ENCODE measurements at places on chromosomes 11 and 22.
A peak's percentile ranks its signal among the peaks of the same experiment; 100 is the strongest.

DNA sequence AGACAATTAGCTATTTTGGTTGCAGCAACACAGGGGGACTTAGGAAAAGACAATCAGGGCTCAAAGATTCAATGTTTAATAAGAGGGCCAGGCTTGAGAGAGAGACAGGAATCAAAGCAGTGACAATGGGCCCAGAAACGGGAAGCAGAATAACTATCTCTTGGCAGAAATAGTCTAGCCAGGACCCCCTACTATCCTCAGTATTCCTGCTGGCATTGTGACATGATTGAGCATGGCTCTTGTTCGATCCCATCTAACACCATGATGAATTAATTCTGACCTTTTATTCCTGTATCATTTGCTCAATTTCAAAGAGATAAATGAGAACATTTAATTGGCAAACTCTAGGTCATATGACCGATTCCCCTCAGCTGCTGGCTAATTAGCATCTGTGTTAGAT, 12.8 kb upstream of the ANO5 start:
- DNase-seq: no peak

- no peak for DNase-seq
Observed at GRCh38 chr22:27488456-27489177, 312.9 kb downstream of the MN1 start.

GRCh38 chr11:16986434-16987204, 27.6 kb downstream of the PLEKHA7 start:
- peak; percentile 19 for DNase-seq

- DNase-seq: no peak
Observed at GRCh38 chr11:1843796-1844195, 5.0 kb downstream of the TNNI2 start.

- DNase-seq: no peak
Observed at GRCh38 chr11:121122328-121122727, 21.3 kb downstream of the TECTA start.
